ENCODE measurements at places on chromosomes 5 and 9.

- no peaks in the 10 kb centered on the region for H3K27me3 ChIP-seq
- H3K36me3 ChIP-seq, result no peaks in the 10 kb centered on the region
- H3K4me1 ChIP-seq, result no peaks in the 10 kb centered on the region
- DNase-seq, result no peak
These were observed 757.6 kb downstream of the SEMA5A start for GRCh38 chr5:8788246-8788645.

- no peaks in the 10 kb centered on the region for H3K4me1 ChIP-seq
- H3K4me3 ChIP-seq, result no peak overlapping the region
- H3K27me3 ChIP-seq, result peaks cover 34% of the 10 kb centered on the region
- no peaks in the 10 kb centered on the region for H3K36me3 ChIP-seq
These were observed 707 bp downstream of the PIP5K1B start for GRCh38 chr9:68705531-68706362.

GRCh38 chr5:125042261-125042890 is 295.9 kb upstream of the ZNF608 start:
- DNase-seq, result no peak
- H3K27ac ChIP-seq, result no peak overlapping the region
- peaks cover 14% of the 10 kb centered on the region for H3K4me1 ChIP-seq

DNA sequence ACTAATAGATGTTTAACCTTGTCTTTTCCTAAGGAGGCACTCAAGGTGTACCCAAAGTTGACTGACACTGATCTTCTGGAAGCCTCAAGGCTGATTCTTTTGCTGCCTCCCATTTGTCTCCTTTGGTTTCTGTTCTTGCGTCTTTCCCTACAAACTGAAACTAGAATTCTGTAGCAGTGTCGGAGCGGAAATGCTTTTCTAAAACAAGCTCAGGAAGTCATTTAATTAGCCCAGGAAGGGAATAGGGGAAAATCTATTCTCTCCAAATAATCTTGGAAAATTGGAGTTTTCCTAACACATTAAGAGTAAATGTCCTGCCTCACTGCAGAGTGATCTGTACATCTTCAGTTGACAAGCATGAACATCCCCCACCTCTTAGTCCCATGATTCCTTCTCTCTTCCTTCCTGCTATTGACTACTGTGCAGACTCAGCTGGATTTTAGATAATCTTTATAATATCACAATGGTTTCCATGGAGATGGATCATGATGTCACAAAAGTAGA is 182.7 kb downstream of the NR3C1 start:
- H3K27ac ChIP-seq, result no peak overlapping the region
- no peaks in the 10 kb centered on the region for H3K36me3 ChIP-seq
- DNase-seq, result no peak
- H3K27me3 ChIP-seq, result no peaks in the 10 kb centered on the region
- no peak overlapping the region for H3K4me3 ChIP-seq

Data from HCT116 (cell line).